ENCODE measurements at places on chromosomes 4 and X. TPM values are rescaled to one million over a fixed set of nuclear protein-coding genes. Genes with fewer than 3 reads are reported as not detected.

- DNase-seq: no peak
Measured at GRCh38 chr4:150817804-150818528, 197.1 kb downstream of the LRBA start.

DNA sequence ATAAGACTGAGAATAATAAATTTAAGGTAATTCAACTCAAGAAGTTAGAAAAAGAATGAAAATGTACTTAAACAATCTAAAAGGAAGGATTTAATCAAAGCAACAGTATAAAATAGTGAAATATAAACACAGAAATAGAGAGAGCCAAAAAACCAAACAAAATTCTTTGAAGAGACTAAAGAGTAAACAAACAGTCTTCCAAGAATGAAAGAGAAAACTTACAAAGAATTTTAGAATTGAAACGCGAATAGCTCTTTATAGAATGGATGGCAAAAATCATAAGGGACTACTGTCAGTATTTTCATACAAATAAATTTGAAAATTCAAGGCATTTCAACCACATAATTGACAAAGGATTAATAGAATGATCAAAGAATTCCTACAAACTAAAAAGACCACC, 41.7 kb downstream of the VEGFC start:
- no peak for DNase-seq

GRCh38 chrX:130702867-130703707, 199.9 kb downstream of the ENOX2 start:
- DNase-seq: no peak

- DNase-seq: no peak
Measured at GRCh38 chrX:17792826-17793225, 55.5 kb downstream of the SCML1 start.

CD40LG gene
- 139 TPM for total RNA-seq
